ENCODE measurements at places on chromosomes 6 and 20.

- DNase-seq = no peak
Observed at GRCh38 chr20:63640086-63640485, 13.1 kb downstream of the STMN3 start.

GRCh38 chr6:42962502-42963178 lies 2.1 kb downstream of the GNMT start:
- DNase-seq = no peak

GRCh38 chr20:8121666-8122065 lies 10.4 kb upstream of the PLCB1 start:
- no peak for DNase-seq

DNA sequence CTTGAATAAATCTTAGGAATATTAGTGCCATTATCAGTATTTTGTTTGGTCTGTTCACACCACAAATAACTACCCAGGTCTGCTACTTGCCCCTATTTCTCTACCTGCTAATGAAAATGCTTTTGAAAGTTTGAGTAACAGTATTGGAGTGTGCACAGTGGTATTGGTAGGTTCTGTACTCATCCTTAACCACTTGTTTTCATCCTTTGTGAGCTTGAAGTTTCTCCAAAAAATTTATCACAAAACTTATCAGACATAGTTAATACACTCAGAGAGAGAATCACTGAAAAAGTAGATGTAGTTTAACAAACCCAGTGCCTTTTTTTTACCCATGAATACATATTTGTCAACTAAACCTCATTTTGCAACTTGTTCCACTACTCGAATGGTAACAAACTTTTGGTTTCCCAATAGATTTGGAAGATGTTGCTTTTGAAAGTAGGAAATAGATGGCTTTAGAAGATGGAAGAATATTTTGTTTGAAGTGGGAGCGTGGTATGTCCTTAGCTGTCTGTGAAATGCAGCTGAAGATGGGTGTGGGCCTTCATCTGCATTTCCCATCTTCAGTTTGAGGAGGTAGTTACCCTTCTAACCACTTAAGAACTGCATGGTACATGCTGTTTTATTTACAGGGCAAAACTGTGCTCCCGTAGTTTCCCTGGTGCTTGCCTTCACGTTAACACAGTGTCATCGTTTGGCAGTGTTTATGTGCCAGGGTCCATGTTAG lies 9.0 kb downstream of the PTPN1 start:
- DNase-seq = no peak

DNA sequence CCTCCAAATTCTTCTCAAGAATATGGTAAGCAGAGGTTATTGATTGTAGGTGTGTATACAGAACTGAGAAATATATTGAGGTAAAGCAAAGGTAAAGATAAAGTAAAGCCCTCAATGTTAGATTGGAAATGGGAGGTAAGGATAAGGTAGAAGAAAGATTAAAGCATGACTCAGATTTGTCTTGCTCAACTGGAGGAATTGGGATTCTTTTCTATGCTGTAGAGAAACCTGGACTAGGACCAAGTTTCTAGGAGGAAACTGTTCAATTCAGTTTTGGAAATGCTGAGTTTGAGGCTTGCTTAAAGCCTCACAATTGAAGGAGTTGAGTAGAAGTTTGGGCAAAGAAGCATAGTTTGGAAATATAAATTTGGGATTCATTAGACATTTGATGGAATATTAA lies 634.0 kb upstream of the PTCHD4 start:
- no peak for DNase-seq

GRCh38 chr20:23874747-23875146 lies 4.8 kb downstream of the CST5 start:
- DNase-seq = no peak

- DNase-seq = no peak
Observed at GRCh38 chr6:64288351-64288750, 652.7 kb downstream of the PHF3 start.

DNA sequence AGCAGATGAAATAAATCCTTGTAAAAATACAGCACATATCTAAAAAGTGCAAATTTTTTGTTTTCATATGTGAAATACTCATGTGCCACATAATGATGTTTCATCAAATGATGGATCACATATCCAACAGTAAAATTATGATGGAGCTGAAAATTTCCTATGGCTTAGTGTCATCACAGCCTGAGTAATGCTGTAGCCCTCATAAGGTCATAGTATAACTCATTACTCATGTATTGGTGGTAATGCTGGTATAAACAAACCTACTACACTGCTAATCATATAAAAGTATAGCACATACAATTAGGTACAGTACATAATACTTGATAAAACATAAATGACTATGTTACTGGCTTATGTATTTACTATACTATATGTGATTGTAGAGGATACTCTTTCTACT lies 12.9 kb downstream of the TSPYL1 start:
- DNase-seq = no peak

DNA sequence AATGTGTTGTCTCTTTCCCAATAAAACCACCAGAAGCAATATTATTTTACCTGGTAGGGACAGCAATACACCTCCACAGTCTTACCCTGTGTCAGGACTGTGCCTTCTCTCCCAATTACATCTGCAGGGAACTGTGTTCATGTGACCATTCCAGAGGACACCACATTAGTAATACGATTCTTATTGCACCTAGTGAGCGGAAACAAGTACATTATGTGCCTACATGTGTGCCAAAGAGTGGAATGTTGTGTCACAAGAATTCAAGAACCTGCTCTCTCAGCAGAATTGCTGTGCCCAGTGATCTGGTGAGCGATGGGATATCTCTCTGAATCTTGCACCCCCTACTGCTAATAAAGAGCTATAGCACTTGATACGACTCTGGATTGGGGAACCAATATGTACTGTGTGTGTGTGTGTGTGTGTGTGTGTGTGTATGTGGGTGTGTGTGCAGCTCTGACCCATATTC lies 57.4 kb upstream of the FOXC1 start:
- no peak for DNase-seq

DNA sequence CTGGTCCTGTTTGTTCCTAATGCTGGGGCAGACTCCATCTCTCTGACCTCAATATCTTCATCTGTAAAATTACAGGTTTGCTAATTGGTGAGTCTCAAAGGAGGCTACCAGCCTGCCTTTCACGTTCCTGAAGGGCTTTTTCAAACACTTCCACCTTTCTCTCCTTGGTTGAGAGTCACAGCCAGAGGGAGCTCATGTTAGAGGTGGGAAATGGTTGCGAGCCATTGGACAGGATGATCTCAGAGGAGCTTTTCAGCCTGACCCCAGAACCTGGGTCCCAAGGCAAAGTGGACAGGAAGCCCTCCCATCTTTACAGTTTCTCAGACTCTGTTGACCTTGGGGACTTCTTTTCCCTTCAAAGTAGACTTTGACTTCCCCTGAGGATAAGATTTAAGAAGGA lies 37.6 kb downstream of the NDUFAF5 start:
- DNase-seq = no peak

- DNase-seq = peak; percentile 70
Observed at GRCh38 chr6:26556263-26557070, 18.3 kb downstream of the HMGN4 start.

DNA sequence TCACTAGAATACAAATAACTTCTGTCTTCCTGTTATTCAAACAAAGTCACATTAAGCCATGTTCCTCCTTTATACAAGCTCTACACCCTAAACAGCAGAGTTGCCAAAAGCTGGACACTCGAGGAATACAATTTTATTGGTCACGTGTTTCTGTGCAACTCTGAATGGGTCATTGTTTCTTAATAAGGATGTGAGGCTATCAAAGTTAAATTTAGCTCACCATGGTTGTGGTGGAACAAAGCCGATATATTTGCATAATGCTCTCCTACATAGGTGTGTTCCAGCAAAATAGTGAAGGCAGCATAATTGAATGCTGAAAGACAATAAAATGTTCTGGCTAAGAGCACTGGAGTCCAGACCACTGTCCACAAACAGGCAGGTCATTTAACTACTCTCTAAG lies 36.9 kb upstream of the CD2AP start:
- no peak for DNase-seq

DNA sequence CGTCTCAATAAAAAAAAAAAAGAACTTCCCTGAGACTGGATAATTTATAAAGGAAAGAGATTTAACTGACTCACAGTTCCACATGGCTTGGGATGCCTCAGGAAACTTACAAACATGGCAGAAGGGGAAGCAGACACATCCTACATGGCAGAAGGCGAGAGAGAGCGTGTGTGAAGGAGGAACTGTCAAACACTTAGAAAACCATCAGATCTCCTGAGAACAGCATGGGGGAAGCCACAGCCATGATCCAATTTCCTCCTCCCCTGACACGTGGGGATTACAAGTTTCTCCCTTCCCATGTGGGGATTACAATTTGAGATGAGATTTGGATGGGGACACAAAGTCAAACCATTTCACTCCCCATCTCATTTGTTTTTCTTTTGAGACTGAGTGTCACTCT lies 46.6 kb upstream of the TFAP2C start:
- no peak for DNase-seq

- DNase-seq = no peak
Observed at GRCh38 chr6:109348226-109348625, 34.0 kb downstream of the CD164 start.

DNA sequence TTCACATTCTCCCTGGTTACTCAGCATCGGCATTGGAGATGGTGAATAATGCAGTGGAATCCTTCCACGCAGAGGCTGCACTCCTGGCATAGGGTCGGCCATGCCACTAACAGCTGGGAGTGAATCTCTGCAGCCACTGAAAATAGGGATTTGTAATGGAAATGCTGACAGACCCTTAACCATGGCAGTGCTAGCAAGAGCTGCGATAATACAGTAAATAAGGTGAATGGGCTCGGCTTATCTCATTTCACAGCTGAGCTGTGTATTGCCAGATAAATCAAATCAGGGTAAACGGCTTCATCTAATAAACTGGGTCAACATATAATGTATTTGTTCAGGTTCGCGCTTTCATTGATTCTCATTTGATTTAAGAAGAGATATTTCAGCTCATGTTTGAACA lies 156.8 kb downstream of the SLC35B3 start:
- no peak for DNase-seq

- DNase-seq = no peak
Observed at GRCh38 chr20:1800777-1801176, 94.4 kb upstream of the SIRPA start.

DNA sequence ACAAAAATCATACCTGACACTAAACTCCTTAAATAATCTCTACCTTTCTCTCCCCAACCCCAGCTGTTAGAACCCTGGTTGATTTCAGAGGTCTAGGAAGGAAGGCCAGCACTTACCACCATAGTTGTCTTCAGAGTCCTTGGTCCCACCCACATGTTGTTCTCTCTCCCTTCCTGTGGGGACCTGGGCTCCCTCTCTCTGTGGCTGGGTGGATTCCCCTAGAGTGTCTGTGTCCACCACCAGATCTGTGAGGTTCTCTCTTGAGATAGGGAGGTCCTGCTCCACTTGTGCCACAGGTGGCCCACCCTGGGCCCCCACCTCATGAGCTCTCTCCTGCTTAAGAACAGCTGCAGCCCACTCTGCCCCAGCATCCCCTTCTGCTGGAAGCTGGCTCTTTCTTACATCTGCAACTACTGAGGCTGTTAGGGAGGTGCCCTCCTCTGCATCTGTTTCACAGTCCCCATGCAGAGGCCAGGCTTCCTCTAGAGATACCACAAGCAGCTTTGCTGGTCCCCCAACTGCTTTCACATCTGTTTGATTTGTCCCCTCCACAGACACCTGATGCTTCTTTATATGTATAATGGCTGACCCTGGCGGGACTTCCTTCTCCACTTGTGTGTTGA lies 5.2 kb downstream of the MDC1 start:
- DNase-seq = no peak

GRCh38 chr20:61254881-61255626 lies 3.0 kb downstream of the CDH4 start:
- no peak for DNase-seq

GRCh38 chr20:38219006-38219950 lies 41.3 kb downstream of the KIAA1755 start:
- no peak for DNase-seq

DNA sequence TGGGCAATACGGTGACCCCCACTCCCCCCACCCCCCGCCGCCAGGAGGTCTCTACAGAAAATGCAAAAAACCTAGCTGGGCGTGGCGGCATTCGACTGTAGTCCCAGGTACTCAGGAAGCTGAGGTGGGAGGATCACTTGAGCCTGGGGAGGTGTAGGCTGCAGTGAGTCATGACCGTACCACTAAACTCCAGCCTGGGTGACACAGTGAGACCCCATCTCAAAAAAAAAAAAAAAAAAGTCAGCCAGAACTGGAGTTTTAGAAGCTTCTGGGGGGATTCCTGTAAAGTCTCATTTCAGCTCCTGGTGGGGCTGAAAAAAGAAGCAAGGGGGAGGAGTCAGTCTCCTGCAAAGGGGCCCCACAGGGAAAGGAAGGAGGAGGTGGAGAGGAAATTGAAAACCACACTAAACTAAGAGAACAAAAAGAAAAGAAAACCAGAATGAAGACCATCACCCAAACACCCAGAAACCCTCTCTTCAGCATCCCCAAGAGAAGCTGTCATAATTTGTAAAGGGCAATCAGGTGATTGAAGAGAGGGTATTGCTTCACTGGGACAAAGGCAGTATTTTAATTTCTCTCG lies 50.4 kb downstream of the NOL4L start:
- no peak for DNase-seq

DNA sequence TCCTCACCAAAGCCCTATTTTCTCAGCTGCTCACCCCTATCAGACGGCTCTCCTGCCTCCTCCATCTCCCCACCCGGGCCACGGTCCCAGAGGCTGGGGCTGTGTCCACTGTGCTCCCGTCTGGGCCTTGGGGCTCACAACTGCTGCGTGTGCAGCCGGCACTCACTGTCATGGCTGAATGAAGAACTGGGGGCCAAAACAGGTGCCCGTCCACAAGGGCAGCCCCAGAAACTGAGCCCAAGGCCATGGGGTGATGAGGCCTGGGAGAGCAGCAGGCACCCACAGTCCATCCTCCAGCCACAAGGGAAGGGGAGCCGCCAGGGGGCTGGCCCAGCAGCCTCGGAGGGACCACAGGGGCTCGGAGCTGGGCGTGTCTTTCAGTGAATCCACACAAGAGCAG lies 159.5 kb downstream of the DLL1 start:
- no peak for DNase-seq

All from Caco-2 (cell line).